Psoas muscle (tissue), 8 donors: ENCODE measurements at places on chromosomes 5 and 9.

- DNase-seq: no peak
These were observed 225.7 kb upstream of the KLF9 start for GRCh38 chr9:70639853-70640814.

GRCh38 chr5:54956922-54957321 lies 28.5 kb downstream of the ESM1 start:
- DNase-seq: no peak

DNA sequence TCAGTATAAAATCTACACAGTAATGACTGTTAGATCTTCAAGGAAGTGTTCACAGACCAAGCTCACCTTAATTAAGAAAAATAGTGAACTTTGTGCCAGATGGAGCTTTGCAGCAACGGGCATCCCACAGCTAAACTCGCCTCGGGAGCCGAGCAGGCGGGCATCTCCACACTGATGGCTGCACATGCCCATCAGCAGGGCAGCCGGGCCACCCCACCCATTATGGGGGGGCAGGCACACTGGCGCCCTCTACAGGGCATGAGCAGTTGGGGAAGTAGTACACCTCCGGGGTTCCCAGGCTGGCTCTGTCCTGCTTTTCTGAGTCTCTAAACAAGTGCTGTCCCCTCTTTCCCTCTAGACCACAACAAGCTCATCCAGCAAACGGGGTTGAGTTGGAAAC lies 21.6 kb downstream of the ANKS6 start:
- DNase-seq: no peak

GRCh38 chr5:109936996-109937395 lies 247.3 kb downstream of the MAN2A1 start:
- DNase-seq: no peak

DNA sequence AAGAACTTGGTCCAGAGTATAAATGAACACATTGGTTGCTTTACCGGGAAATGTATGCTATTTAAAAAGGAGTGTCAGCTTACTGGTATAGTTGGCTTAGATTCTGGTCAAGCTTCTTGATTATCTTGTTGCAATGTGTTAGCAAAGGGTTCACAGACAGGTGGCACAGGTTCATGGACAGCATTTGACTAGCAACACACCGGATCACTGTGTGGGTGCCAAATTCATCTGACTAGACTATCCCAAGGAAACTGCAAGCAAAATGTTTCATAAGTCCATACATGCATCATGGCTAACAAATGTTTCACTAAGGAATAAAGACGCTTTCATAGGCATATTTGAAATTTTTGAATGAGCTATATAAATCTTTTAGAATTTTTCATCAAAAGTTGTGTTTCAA lies 274.1 kb downstream of the PLK2 start:
- no peak for DNase-seq

DNA sequence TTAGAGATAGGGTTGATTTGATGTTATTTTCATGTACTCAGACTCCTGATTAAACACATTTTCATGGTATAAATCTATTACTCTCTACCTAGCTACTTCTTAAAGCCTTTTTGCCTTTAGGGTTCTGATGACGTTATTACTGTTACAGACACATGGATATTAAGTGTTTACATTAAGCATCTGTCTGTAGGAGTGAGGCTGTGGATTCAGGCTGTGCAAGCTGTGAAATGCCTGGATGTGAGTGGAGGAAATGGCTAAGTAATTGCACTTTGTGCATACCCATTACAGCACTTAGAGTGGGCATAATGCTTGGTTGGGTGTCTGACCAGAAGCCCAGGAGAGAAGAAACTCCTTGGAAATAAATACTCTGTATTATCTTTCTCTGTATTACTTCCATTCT lies 186.8 kb downstream of the SNX18 start:
- no peak for DNase-seq

DNA sequence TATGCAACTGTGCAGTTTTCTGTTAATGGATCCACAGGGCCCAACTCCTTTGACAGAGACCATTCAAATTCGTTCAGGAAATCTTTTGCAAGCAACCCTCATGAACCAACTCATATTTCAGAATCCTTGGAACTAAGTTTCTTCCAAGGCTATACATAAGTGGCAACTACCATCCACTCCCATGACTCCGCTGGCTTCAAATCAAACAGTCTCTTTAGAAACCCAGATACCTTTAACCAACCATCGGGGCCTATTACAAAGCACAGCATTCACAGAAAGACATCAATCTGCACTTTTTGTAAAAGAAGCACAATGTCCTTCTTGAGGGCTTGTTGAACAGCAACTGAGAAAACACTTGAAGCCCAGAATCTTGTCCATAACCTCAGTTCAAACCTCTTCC lies 526.9 kb downstream of the DTWD2 start:
- DNase-seq: no peak

DNA sequence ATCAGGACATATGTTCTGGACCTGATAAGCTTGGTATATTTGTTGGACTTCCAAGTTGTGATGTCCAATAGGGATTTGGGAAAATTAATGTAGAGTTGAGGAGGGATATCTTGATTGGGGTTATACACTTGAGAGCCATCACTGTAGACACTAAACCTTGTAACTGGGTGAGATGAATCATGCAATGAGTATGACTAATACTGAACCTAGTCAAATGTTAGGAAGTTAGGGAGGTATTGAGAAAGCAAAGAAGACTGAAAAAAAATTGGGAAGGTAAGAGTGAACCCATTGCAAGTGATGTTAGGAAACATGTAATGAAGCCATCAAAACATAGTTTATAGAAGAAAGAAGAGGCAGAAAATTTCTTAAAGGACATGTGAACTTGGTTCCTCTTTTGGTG lies 668.4 kb upstream of the CDH9 start:
- DNase-seq: no peak

- peak; percentile 48 for DNase-seq
These were observed 147.2 kb downstream of the PDE4D start for GRCh38 chr5:59746241-59746765.

GRCh38 chr5:169637085-169637548 lies at the start of gene DOCK2:
TSS of gene DOCK2 (plus strand) at chr5:169637275. CDS start at chr5:169637327, 52 bp downstream.
- DNase-seq: peak; percentile 77
